ENCODE measurements at places on chromosomes 2 and 18. TPM values are rescaled to one million over a fixed set of nuclear protein-coding genes. Genes with fewer than 3 reads are reported as not detected.
A peak's percentile ranks its signal among the peaks of the same experiment; 100 is the strongest.

Gene FNDC4
- 18.2 TPM for polyA plus RNA-seq

- no peak overlapping the region for H3K27ac ChIP-seq
- H3K4me3 ChIP-seq, result no peak overlapping the region
- no peaks in the 10 kb centered on the region for H3K36me3 ChIP-seq
- H3K27me3 ChIP-seq, result no peaks in the 10 kb centered on the region
These were observed 243.3 kb downstream of the TSN start for GRCh38 chr2:121998751-121999150.

Gene UPP2
- polyA plus RNA-seq, result not detected

- no peak for DNase-seq
- H3K27ac ChIP-seq, result no peak overlapping the region
- no peaks in the 10 kb centered on the region for H3K4me1 ChIP-seq
- H3K36me3 ChIP-seq, result no peaks in the 10 kb centered on the region
- no peak overlapping the region for H3K4me3 ChIP-seq
These were observed 961.4 kb downstream of the DSC3 start for GRCh38 chr18:30081122-30081521.

Gene SERPINB3
- not detected for polyA plus RNA-seq

DNA sequence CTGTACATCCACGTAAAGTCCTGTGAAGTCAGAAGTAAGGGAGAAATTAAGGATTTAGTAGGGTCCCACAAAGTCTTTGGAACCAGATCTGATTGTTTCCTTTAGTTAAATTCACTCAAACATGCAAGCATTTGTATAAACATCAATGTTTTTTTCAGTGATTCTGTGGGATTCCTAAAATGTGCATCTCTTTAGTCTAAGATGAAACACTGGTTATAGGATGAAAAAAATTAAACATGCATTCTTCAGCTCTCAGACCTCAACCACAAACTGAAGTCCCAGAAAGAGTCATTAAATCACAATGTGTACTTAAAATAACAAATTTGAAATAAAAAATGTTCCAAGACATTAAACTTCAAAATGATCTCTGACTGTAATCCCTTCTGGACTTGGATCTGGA lies 76.5 kb upstream of the APCDD1 start:
- H3K36me3 ChIP-seq, result no peaks in the 10 kb centered on the region
- H3K4me1 ChIP-seq, result peaks cover 47% of the 10 kb centered on the region
- DNase-seq, result peak; percentile 58
- H3K27me3 ChIP-seq, result no peaks in the 10 kb centered on the region
- peak overlapping the region; percentile 44 for H3K4me3 ChIP-seq

GRCh38 chr2:129803871-129804270 lies 175.6 kb upstream of the RAB6C start:
- H3K27me3 ChIP-seq, result no peaks in the 10 kb centered on the region
- no peak overlapping the region for H3K4me3 ChIP-seq
- no peaks in the 10 kb centered on the region for H3K36me3 ChIP-seq
- DNase-seq, result peak; percentile 20
- H3K27ac ChIP-seq, result no peak overlapping the region

- no peak overlapping the region for H3K27ac ChIP-seq
- peaks cover under 1% of the 10 kb centered on the region for H3K4me1 ChIP-seq
- no peaks in the 10 kb centered on the region for H3K36me3 ChIP-seq
- DNase-seq, result no peak
These were observed 24.7 kb downstream of the TLK1 start for GRCh38 chr2:171136024-171136423.

- H3K27ac ChIP-seq, result no peak overlapping the region
- no peak overlapping the region for H3K4me3 ChIP-seq
- H3K4me1 ChIP-seq, result peaks cover 15% of the 10 kb centered on the region
- no peaks in the 10 kb centered on the region for H3K36me3 ChIP-seq
- H3K27me3 ChIP-seq, result peaks cover 12% of the 10 kb centered on the region
These were observed 144.2 kb downstream of the TPO start for GRCh38 chr2:1557467-1557820.

DNA sequence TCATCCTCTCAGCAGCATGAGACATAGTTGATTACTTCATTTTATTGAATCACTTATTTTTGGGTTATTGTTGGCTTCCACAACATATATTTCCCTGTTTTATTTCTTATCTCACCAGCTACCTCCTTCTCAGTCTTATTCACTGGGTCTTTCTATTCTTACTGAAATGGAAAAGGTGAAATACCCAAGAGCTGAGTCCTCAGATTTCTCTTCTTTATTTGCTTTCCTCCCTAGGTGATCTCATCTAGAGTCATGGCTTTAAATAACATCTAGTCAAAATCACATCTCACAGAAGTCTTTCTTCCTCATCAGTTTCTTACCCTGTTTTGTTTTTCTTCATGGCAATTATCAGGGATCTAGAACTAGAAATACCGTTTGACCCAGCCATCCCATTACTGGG lies 105.0 kb upstream of the RBBP8 start:
- no peak overlapping the region for H3K4me3 ChIP-seq
- H3K27ac ChIP-seq, result peak overlapping the region; percentile 59
- peaks cover 22% of the 10 kb centered on the region for H3K4me1 ChIP-seq

Gene ASB3
- polyA plus RNA-seq, result 18.6 TPM

GRCh38 chr2:207165121-207166038 lies at the start of gene KLF7:
KLF7 (minus strand) TSS chr2:207165948; CDS start chr2:207165568, 380 bp downstream.
- H3K36me3 ChIP-seq, result no peaks in the 10 kb centered on the region
- peak; percentile 76 for DNase-seq
- H3K27ac ChIP-seq, result peak within 1 kb of the TSS; percentile 98
- peak within 1 kb of the TSS; percentile 99 for H3K4me3 ChIP-seq

DNA sequence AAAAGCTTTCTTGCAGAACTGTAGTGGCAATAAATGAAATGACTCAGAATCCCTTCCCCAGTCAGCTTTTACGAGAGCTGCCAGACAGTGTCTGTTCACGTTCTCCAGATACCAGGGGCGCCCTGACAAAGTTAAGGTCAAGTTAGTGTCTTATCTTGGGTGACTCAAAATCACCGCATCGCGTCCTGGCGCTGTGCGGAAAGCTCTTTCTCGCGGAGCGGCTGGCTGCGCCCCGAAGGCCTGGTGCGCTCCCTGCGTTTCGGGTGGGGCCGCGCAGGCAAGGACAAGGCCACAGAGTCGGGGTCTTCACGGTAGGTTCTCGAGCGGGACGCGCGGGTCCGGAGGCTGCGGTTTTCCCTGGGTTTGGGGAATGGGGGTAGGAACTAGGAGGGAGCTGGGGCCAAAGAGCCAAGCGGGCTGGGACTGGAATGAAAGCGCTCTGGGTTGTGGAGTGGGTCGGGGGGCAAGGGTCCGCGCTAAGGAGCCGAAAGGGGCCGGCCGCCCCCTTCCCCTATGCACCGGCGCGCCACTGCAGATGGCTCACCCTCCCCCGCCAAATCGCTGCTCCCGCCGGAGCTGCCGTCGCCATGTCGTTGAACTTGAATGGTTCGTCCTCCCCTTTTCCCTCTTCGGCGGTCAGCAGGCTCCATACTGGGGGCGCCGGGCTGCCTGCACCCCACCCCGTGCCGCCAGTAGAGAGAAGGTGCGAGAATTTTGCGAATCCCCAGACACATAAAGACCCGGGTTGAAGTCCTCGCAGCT lies 2.6 kb upstream of the HOXD11 start:
- H3K4me3 ChIP-seq, result peak overlapping the region; percentile 88
- peak overlapping the region; percentile 89 for H3K27ac ChIP-seq
- H3K4me1 ChIP-seq, result peaks cover 8% of the 10 kb centered on the region
- peak; percentile 85 for DNase-seq
- H3K36me3 ChIP-seq, result peaks cover under 1% of the 10 kb centered on the region
- no peaks in the 10 kb centered on the region for H3K27me3 ChIP-seq

Gene PTH2R
- not detected for polyA plus RNA-seq

All from GM23248 (cell line).